ENCODE measurements at places on chromosomes 2 and 18. TPM values are rescaled to one million over a fixed set of nuclear protein-coding genes. Genes with fewer than 3 reads are reported as not detected.
A peak's percentile ranks its signal among the peaks of the same experiment; 100 is the strongest.

- no peak for DNase-seq
Measured at GRCh38 chr2:113242327-113242726, 36.4 kb downstream of the PAX8 start.

GRCh38 chr18:64275593-64276300 lies 126.9 kb upstream of the LINC00305 start:
- no peak for DNase-seq

- DNase-seq, result no peak
Measured at GRCh38 chr2:224933431-224933830, 108.8 kb downstream of the DOCK10 start.

GRCh38 chr2:149487189-149487588 lies 100.4 kb downstream of the MMADHC start:
- DNase-seq, result no peak

DNA sequence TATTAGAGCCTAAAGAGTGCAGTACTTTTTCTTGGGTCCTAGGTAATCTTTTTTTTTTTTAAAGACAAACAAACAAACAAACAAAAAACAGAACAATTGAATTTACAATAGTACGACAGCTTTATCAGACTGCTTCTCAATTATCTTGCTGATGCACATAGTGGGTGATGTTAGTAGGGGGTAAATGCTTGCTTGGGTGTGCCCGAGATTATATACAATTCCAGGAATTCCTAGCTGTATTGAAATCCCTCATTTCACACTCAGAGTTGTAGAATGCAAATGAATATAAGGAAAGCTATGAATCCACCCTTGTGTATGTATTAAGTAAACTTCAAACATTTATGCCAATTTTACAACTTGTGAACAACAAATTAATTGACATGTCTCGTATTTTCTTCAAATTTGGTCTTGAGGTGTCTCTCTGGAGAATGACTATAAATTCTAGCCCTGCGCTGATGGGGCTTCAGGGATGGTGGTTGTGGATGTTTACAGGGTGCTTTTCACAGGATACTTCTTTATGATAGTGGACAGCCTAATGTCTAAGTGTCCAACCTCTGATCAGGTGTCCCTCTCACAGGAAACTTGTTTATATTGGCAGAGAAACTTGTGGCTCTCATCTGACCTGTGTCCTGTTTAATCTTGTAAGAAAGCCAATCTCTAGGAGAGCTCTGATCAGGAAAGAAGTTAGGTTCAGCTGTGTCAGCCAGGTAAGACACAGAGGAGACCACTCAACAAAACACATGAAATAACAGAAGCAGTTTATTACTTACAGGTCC lies 61.9 kb upstream of the SLC39A10 start:
- DNase-seq, result no peak

DNA sequence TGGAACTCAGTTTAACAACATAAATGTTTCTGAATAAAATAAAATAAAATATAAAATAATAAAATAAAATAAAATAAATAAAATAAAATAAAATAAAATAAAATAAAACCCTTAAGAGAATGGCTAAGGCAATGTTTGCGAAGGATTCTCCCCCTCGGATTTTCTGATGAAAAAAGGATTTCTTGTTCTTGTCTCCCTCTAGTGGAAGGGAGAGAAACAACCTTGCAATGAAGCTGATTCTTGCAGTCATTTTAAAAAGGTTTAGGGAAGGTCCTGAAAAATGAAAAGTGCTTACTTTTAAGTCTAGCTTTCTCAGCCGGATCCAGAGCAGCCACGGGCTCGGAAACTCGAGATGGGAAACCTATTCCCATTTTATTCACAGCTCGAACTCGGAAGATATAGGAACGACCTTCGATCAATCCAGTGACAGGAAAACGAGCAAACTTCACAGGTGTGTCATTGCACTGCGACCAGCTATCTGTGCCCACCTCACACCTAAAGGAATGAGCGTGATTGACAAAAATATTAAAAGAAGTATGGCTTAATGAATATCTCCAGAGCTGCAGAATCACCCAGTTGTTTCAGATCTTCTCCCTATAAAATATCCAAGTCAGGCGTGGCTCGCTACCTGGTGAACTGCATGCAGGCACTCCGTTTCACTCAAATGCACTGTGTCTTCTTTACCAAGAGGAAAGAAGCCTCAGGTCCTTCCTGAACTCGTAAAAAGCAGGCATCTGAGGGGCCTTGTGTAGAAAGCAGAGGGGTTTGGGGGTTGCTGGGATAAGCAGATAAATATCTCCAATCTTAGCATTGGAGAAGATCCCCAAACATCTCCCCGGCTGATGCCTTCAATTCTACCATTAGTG lies 68.1 kb downstream of the MYOM1 start:
- peak; percentile 82 for DNase-seq

- DNase-seq, result no peak
Measured at GRCh38 chr2:241039416-241039815, 41.0 kb downstream of the SNED1 start.

DNA sequence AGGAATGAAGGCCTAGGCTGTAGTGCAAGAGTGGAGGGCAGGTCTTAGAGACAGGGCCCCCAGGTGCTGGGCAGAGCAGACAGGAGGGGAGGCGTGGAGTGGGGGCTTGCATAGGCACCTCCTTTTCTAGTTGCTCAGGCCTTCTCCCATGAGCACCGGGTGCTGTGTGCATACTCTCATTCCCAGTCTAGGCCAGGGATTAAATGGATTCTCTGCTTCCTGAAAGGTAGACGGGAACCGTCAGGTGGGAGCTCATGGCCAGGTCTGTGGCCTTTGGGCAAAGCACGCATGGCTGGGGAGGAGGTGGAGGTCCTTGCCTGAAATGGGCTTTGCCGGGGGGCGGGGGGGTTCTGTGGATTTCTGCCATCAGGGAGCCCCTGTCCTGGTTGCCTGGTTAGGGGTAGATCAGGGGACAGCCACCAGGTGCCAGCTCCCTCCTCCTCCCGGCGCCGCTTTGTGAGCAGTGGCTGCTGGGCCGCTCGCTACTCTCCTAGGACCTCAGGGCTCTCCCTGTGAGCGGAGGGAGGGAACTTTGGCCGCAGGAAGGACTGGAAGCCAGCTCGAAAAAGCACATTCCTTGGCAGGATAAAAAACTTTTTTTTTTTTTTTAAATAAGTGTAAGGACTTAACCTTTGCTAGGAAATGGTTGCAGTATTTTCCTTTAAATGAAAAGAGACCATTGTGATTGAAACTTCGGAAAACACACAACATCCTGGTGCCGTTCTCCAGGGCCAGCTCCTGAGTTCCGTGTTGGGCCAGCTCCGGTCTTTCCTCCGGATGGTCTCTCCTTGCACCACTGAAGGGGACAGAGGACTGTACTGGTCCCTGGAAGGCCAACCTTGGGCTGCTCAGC lies 82.8 kb upstream of the HAAO start:
- DNase-seq, result peak; percentile 31

DNA sequence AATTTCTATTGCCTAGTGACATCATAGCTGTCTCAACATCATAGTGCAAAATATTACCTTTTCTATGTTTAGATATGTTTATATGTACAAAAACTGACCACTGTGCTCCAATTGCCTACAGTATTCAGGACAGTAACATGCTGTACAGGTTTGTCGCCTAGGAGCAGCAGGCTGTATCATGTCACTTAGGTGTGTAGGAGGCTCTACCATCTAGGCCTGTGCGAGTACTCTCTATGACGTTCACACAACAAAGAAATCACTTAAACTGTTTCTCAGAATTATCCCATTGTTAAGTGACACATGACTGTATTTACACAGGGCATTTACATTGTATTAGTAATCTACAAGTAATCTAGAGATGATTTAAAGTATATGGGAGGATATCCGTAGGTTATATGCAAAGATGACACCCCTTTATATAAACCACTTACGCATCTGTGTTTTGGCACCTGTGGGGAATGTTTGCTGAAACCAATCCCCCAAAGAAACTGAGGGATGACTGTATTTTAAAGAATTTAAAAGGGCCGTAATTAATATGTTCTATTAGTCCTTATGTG lies 24.7 kb downstream of the IL1R2 start:
- no peak for DNase-seq

- no peak for DNase-seq
Measured at GRCh38 chr2:172198361-172198760, 95.7 kb upstream of the DLX2 start.

DNA sequence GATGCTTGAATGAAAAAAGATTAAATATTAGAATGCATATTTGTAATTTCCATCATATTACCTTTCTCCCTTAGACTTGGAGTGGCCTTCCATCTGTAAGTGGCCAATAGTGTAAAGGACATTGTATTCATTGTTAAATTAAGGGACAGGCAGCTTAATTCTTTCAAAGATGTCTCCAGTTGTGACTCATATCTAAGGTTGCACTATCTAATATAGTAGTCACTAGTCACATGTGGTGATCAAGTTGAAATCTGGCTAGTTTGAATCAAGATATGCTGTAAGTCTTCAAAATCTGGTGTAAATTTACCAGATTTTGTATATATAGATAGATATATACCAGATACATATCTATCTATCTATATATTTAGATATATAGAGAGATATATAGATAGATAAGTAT lies 52.4 kb upstream of the AGPS start:
- no peak for DNase-seq

DNA sequence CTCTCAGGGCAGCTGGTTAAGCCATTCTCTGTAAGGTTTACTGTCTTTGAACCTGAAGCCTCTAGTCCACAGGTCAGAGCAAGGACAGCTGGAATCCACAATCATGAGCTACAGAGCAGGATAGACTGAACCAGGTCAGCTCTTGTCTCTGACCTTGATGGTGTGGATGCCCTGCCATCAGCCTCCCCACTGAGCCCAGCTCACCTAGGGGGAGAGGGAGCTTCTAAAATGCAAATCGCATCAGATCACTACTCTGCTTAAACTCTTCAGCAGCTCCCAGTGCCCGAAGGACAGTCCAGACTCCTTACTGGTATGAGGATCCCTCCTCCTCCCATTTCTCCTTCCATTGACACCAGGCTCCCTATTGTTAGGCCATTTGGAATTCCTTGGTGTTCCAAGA lies 255.3 kb upstream of the CCDC68 start:
- DNase-seq, result peak; percentile 30

- no peak for DNase-seq
Measured at GRCh38 chr18:35624146-35624545, 42.6 kb downstream of the GALNT1 start.

GRCh38 chr2:5885451-5886173 lies 193.4 kb downstream of the SOX11 start:
- DNase-seq, result no peak

DNA sequence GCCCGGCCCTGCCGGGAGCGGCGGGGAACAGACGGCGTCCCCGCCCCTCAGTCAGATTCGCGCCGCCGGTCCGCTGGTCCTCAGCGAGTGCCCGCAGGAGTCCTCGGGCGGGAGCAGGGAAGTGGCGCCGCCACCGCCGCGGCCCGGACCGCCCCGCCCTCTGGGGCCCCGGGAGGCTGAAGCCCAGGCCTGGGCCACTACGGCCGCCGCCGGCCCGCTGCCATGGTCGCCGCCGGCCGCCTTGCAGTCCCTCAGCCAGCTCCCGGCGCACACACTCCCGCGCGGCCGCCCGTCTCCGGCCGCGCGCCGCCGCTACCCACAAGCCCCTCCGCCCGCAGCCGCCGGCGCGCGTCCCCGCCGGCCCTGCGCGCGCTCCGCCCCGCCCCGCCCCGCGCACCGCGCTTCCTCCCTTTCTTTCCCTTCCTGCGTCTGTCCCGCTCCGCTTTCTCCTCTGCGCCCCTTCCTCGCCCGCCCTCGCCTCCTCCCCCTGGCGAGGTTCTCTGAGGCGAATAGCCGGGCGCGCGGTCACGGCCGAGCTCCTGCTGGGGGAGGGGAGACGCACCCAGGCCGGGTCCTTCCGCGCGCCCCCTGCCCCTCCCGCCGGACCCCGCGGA lies at the start of gene ROCK2:
Gene ROCK2, minus strand, starts transcription at position 295 of the 614 bp plus-strand sequence. CDS start 500 bp downstream, outside the sequence.
- peak; percentile 91 for DNase-seq

DNA sequence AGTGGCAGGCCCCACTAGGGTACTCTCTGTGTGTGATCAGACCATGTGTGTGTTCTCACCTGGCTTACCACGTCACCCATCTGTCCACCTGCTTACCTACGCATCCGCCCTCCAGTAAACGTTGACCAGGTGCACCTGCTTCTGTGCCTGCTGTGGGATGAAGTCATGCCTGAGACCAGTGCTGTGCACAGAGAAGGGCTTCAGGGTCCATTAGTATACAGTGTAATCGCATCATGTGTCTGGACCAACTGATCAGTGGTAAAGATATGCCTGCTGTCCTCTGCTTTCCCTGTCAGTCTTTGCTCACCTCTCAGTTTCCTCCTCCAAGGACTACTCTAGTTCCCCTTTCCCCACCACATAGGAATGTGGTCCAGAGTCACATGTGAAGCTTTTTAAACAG lies 109.3 kb downstream of the FHOD3 start:
- DNase-seq, result no peak

DNA sequence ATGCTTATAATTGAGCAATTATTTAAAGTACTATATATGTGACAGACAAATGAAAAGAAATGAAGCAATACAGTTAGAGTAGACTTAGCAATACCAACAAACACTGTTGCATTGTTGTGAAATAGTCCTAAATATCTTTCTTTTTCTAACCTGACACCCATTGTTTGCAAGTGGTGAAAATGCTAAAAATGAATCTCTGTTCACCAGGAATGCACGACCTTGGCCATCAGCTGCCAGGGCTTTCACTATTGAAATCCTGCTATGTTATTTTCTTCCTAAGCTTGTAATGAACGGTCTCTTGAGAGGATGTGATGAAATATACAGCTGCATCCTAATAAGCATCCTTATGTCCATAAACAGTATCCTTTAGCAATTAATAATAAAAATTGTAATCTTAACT lies 136.2 kb upstream of the MGAT5 start:
- DNase-seq, result no peak

GRCh38 chr2:185202945-185203528 lies 535.6 kb upstream of the FSIP2 start:
- DNase-seq, result no peak

- no peak for DNase-seq
Measured at GRCh38 chr2:8441986-8442385, 239.9 kb upstream of the ID2 start.

- no peak for DNase-seq
Measured at GRCh38 chr2:111688482-111688881, 195.5 kb downstream of the ANAPC1 start.

- DNase-seq, result no peak
Measured at GRCh38 chr2:191749181-191749540, 71.2 kb downstream of the NABP1 start.

GRCh38 chr2:649426-650342 lies 27.5 kb downstream of the TMEM18 start:
- DNase-seq, result no peak

DNA sequence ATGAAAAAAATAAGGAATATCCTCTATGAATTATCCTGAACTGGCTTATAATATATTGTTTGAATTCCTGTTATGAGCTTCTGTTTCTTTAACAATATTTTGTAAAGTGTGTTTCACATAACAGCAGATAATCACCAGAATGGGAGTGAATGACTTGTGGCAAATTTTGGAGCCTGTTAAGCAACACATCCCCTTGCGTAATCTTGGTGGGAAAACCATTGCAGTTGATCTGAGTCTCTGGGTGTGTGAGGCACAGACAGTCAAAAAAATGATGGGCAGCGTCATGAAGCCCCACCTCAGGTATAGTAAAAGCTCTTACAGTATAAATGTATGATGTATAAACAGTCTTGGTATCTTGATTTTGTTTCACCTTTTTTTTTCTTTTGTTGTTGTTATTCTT lies 5.9 kb downstream of the GEN1 start:
- DNase-seq, result no peak

Gene ANKRD29
- 6.6 TPM for total RNA-seq

Gene TBC1D8
- total RNA-seq, result 39.5 TPM

Gene NMS
- not detected for total RNA-seq

Gene RRM2
- 118 TPM for total RNA-seq

Gene TMBIM1
- total RNA-seq, result 16.5 TPM
